ENCODE measurements at places on chromosomes 6 and 20. TPM values are rescaled to one million over a fixed set of nuclear protein-coding genes. Genes with fewer than 3 reads are reported as not detected.

Gene ACAT2
- 26.6 TPM for total RNA-seq

DNA sequence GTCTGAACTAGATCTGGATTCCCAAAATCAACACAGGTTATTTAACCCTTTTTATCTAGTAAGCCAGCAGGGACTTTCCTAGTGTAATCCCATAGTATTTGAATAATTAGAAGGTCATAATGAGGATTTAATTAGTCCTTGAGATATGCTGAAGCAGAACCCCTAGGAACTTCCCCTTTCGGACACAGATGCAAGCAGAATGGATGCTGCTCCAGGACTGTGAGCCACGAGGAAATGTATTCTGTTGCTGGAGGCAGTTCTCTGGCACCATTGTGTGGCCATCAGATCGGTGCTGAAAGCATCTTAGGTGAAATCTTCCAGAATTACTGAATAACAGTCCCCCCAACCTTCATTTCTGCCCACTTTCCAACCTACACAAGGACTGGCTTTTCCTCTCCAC, 206.9 kb downstream of the TMEM242 start:
- no peak for DNase-seq

DNA sequence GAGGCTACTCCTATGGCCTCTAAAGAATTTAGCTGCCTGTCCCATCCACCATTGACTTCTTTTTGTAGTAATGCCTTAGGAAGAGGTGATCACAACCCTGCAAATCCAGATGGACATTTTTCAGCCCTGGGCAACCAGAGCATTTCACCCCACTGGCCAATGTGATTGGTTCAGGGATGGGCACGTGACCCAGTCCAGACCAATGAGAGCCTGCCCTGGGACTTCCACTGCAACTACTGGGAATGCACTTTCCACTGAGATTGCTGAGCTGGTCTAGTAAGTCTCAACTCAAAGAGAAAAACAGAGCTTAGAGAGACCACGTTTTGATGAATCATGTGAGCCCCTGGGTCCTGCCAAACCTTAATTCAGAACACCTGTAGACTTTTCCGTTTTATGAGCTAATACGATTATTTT, 8.9 kb upstream of the UBE2V1 start:
- no peak for DNase-seq

DNA sequence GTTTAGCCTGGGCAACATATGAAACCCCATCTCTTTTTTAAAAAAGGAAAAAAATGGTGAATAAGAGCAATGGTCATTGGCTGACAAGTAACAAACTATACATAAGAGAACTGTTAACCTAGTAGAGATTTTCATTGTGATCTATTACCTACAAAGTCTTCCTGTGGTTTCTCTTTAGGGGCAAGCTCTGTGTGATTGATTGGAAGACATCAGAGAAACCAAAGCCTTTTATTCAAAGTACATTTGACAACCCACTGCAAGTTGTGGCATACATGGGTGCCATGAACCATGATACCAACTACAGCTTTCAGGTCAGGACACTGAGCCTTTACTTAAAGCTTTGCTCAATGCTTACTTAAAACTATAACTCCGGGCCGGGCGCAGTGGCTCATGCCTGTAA, 19.2 kb downstream of the MGME1 start:
- DNase-seq = no peak

Gene LAMA4
- total RNA-seq = 5.6 TPM

- DNase-seq = no peak
Measured at GRCh38 chr6:50846852-50847155, 28.1 kb downstream of the TFAP2B start.

Gene SIRPA
- 50.2 TPM for total RNA-seq

Gene GFRAL
- total RNA-seq = not detected

GRCh38 chr6:80209430-80209829, 103.0 kb downstream of the BCKDHB start:
- no peak for DNase-seq

DNA sequence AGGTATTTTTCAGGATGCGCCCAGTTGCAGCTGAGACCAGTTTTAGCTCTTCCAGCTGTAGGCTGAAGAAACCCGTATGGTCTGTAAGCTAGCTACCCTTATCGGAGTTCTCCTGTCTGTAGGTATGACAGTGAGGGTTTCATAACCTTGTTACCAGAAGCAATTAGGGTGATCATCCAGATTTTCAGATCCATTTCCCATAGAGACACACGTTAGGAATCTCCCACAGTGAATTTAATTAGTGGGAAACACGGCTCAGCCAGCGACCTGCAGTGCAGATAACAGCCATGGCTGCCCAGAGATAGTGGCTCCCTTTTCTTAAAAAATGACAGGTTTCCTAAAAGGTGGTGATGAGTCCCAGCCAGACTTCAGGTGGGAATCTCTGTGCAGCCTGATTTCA, 111.1 kb downstream of the BTBD3 start:
- DNase-seq = no peak

- DNase-seq = no peak
Measured at GRCh38 chr20:35264755-35265154, 13.2 kb downstream of the MMP24OS start.

GRCh38 chr6:50270415-50270814, 220.7 kb upstream of the DEFB112 start:
- DNase-seq = no peak

GRCh38 chr20:41004531-41005360, 23.9 kb upstream of the TOP1 start:
- no peak for DNase-seq

DNA sequence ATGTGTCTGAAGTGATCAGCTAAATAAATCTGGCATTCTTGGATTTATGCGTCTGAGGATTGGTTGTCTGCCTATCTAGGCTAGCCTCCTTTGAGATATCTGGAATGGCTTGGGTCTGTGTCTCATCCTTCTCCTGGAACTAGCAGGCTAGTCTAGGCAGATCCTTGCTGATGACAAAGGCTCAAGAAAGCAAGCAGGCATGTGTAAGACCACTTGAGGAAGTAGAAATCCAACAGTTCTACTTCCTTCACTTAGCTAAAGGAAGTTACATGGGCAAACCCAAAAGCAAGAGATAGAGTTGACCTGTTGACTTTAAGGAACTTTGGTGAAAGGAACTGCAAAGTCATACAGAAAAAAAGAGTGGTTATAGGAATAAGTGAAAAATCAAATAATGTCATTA, 672.6 kb downstream of the MAFB start:
- no peak for DNase-seq

Gene RRAGD
- 35.4 TPM for total RNA-seq

Gene APOBEC2
- not detected for total RNA-seq

Data from kidney epithelial cell (primary cell).